ENCODE measurements at places on chromosomes 13 and 19.
A peak's percentile ranks its signal among the peaks of the same experiment; 100 is the strongest.

DNA sequence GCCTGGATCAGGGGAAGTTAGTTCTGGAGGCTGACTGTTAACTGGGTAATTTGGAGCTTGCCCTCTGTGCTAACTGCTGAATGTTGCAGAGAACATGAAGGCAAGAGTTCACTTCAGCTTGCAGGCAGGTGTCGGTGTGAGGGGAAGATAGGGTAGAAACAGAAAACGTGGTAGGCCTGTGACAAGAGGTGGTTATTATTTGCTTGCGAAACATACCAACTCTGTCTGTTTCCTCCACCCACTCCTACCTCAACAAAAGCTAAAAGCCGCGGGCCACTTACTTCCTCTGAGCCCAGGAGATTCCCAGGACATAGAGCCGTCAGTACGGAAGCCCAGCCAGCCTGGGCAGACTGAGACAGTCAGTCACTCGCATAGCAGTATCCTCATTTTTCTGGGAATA is 119.2 kb upstream of the ABCC4 start:
- DNase-seq: no peak

GRCh38 chr19:14168259-14168972 is 32.0 kb upstream of the ASF1B start:
- DNase-seq: no peak

DNA sequence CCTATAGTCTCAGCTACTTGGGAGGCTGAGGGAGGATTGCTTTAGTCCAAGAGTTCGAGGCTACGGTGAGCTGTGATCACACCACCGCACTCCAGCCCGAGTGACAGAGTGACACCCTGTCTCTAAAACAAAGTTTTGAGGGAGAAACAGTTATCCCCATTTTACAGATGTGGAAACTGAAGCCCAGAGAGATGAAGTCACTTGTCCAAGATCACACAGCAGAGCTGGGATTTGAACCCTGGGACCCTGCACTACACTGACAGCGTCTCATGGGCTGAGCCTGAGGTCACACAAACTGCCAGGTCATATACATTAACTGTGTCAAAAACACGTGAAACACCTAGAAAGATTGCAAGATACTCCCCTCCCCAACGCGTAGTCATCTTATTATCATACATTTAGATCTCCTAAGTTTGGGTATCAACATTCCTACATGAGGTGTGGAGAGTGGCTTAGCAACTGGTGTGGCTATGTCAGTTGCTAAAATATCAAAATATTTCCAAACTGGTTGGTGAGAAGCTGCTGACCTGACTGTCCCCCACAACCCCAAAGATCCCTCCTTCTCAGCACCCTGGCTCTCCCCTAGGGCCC is 8.2 kb downstream of the FCGBP start:
- DNase-seq: no peak

- DNase-seq: no peak
Measured at GRCh38 chr19:58367698-58368454, 5.3 kb upstream of the ZNF497 start.

GRCh38 chr19:4185413-4186086 is 3.1 kb downstream of the ANKRD24 start:
- no peak for DNase-seq

DNA sequence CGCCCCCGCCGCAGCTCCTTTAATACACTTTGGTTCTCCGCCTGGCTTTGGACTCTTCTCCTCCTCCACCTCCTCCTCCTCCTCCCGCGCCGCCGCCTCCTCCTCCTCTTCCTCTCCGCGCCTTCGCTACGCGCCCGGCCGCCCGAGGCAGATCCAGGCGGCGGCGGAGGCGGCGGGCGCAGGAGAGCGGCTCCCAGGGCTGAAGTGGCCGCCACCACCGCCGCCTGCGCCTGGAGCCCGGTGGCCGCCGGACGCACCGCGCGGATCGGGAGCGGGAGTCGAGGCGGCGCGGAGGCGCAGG is at the start of gene ZIC2:
Gene ZIC2 (plus strand): TSS at position 50 of the 301 bp plus-strand sequence. CDS start 281 bp downstream, outside the sequence.
- no peak for DNase-seq

GRCh38 chr13:34416971-34417380 is 525.1 kb upstream of the NBEA start:
- DNase-seq: no peak

- DNase-seq: no peak
Measured at GRCh38 chr13:93397619-93398018, 171.0 kb downstream of the GPC6 start.

- peak; percentile 40 for DNase-seq
Measured at GRCh38 chr13:49791315-49791710, 1.2 kb downstream of the KPNA3 start.

DNA sequence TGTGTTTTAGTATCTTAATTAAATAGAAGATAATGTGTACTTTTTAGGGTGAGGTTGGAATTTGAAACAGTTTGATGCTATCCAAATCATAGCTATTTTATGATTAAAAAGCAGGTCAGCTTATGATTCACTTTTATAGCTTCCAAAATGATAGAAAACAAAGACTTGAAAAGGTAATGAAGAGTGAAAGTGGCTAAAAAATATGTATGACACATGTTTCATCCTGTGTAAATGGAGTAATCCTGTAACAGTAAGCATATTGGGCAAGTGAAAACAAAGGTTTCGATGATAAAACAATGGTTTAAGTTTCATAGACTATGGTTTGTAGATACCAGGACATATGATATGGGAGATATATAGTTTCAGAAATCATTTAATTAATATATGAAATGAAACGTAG is 456.2 kb downstream of the PCDH20 start:
- DNase-seq: no peak
